ENCODE measurements at places on chromosomes 11 and 22.
A peak's percentile ranks its signal among the peaks of the same experiment; 100 is the strongest.

DNA sequence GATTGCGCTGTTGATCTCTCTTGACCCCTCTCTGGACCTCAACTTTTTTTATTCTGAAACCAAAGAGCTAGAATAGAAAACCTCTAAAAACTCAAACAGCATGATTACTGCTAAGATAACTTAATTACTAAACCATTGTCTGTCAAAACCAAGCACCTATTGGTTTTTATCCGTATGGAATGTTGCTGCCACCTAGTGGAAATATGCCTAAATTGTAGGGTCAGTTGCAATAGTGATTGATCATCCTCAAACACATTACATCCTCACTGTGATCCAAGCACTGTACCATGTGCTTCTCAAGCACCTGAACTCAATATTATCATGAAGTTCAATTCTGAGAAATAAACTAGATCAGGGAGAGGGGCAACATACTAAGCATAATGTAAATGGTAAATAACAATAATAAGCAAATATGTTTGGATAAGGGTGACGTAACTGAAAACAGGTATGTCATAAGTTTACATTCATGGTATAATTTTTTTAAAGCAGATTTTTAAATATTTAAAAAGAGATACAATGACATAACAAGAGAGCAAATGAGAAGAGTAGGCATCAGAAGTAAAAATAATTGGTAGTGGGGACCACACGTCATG, 3.8 kb upstream of the OR5A2 start:
- DNase-seq = no peak

DNA sequence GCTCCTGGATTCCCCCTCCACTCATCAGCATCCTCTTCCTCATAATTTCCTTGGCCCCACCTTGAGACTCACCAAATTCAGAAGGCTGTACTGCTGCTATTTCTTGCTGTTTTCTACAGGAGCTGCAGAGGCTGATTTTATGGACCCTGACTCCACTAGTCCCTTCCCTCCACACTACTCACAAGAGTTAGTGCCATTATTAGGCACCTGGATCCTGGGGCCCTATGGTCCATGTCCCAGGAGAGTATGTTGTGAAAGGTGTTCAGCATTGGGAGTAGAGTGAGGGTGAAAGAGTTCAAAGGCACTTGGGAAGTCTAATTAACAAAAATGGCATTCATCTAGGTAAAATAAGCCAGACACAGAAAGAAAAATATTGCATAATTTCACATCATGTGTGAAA, at the start of gene OR56A4:
TSS of gene OR56A4 (minus strand) at position 101 of the 400 bp plus-strand sequence. CDS start 3,954 bp downstream, outside the sequence.
- no peak for DNase-seq

- no peak for DNase-seq
Observed at GRCh38 chr11:67079065-67079705, 22.5 kb downstream of the RHOD start.

- DNase-seq = no peak
Observed at GRCh38 chr11:117933930-117934329, 4.7 kb upstream of the TMPRSS13 start.

DNA sequence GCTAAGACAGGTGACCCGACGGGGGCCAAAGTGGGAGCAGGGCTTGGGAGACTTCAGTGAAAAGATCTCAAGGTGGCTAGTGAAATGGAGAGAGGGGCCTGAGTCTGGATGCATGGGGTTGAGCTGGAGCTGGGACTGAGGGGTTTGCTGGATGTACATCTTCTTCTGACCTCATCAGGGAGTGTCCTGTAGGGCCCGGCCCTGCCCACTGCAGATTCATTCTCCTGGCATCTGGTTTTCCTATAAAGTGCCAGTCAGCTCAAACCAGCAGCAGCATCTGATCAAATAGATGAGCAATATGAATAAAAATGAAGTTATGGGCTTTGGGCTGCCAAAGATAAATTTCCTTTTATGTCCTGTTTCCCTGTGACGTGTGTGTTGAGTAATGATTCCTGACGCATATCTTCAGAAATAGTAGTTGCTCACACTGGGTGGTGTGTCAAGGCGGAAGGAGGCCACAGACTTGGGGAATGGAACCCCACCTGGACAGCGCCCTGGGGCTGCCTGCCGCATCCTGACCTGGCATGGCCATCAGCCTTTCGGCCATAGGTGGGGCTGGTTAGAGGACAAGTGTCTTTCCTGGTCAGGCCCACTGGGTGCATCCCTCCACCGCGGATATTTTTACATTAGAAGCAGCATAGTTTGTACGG, 135.4 kb downstream of the OSBP2 start:
- DNase-seq = peak; percentile 35

- no peak for DNase-seq
Observed at GRCh38 chr11:77833302-77833701, 12.4 kb downstream of the AAMDC start.

DNA sequence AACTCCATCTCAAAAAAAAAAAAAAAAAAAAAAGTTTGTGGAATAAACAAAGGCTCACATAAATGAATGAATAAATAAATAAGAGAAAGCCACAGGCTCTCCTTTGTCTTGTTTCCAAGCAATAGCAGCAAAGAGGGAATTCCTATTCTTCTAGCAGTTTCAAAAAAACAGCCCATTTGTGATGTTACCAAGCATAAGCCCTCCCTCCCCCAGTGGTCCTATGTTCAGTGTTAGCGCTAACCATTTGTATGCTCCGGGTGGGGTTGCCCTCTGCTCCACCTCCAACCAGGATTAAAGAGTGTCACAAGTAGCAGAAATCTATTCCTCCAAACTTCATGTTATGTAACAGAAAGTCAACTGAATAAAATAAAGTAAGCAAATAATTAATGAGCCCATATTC, 1215.0 kb upstream of the TENM4 start:
- DNase-seq = no peak

GRCh38 chr11:125102025-125102424, 9.4 kb downstream of the TMEM218 start:
- no peak for DNase-seq

- no peak for DNase-seq
Observed at GRCh38 chr22:36282328-36282831, 29.4 kb downstream of the APOL1 start.

GRCh38 chr11:77156396-77157195, 28.6 kb downstream of the MYO7A start:
- no peak for DNase-seq

All from ascending aorta (tissue), 2 donors.